ENCODE measurements at places on chromosomes 3 and 15. TPM values are rescaled to one million over a fixed set of nuclear protein-coding genes. Genes with fewer than 3 reads are reported as not detected.

The SLC33A1 gene
- 52.1 TPM for total RNA-seq

The PDZRN3 gene
- 0.07 TPM for total RNA-seq

The CRYGS gene
- total RNA-seq = 1.7 TPM

The RTP3 gene
- total RNA-seq = not detected

The ZBED2 gene
- not detected for total RNA-seq

The WNT7A gene
- not detected for total RNA-seq

The ESYT3 gene
- total RNA-seq = 0.07 TPM

The GRAMD2A gene
- total RNA-seq = 0.72 TPM

The IFT122 gene
- total RNA-seq = 19.0 TPM

The ZPLD1 gene
- not detected for total RNA-seq

The SAXO2 gene
- total RNA-seq = 0.40 TPM

The EFCAB12 gene
- under 0.01 TPM for total RNA-seq

The REC114 gene
- not detected for total RNA-seq

The TGM4 gene
- 0.13 TPM for total RNA-seq

The SI gene
- total RNA-seq = not detected

The GDPGP1 gene
- total RNA-seq = 11.3 TPM

The SLCO2A1 gene
- total RNA-seq = 2.2 TPM

The MYD88 gene
- total RNA-seq = 13.1 TPM

The COPS2 gene
- 119 TPM for total RNA-seq

The TTLL13 gene
- total RNA-seq = not detected

The ZNF710 gene
- total RNA-seq = 14.8 TPM

The RAP2B gene
- total RNA-seq = 37.1 TPM

The SLC28A2 gene
- total RNA-seq = not detected

The SLC25A36 gene
- 89.6 TPM for total RNA-seq

The VWA5B2 gene
- not detected for total RNA-seq

The CDHR4 gene
- not detected for total RNA-seq

The CLDN18 gene
- not detected for total RNA-seq
